ENCODE measurements at places on chromosomes 7 and 10.

DNA sequence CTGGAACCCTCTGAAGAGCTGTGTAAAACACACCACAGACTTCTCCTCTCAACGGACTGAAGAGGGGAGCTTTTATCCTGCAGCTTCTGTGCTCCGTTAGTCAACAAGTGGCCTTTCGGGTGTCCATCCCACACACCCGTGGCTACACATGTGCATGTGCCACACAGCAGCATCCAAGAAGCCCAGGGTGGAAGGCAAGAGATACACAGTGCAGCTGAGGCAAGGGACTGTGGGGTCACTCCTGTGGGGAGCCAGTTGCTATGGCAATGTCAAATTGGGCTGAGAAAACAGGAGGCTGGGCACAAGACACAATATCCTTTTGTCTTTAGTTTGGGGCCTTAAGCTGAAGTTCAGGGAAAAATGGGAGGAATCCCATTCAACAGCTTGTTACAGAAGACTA lies 28.7 kb downstream of the NET1 start:
- DNase-seq, result no peak

- no peak for DNase-seq
Observed at GRCh38 chr7:50644586-50644985, 79.4 kb upstream of the DDC start.

- no peak for DNase-seq
Observed at GRCh38 chr7:45104844-45105587, 6.5 kb downstream of the TBRG4 start.

- no peak for DNase-seq
Observed at GRCh38 chr7:126700807-126701604, 551.7 kb downstream of the GRM8 start.

GRCh38 chr10:9762966-9763656 lies 1254.6 kb upstream of the CELF2 start:
- no peak for DNase-seq

- no peak for DNase-seq
Observed at GRCh38 chr10:78403781-78404180, 370.1 kb downstream of the RPS24 start.

GRCh38 chr7:156892081-156892800 lies 742 bp downstream of the LMBR1 start:
- peak; percentile 27 for DNase-seq

- DNase-seq, result no peak
Observed at GRCh38 chr10:110190170-110190569, 17.2 kb upstream of the MXI1 start.

GRCh38 chr10:72226418-72227027 lies 10.4 kb upstream of the ASCC1 start:
- DNase-seq, result no peak

DNA sequence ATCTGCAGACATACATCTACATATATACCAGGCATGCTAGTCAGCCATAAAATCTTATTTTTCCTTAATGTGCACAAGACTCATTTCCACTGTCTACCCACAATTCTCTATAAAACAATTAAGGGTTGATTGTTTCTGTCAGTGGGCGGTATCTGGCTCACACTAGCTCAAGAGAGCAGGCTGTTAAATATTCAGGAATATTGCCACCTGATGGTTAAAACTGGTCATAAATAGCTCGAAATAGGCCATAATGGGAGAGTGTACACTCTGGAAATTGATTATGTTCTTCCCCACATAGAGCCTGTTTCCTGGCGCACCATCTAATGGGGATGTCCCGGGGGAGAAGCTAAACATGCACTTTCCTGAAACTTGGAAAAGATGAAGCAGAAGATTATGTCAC lies 620.6 kb upstream of the ANKRD30A start:
- DNase-seq, result no peak

DNA sequence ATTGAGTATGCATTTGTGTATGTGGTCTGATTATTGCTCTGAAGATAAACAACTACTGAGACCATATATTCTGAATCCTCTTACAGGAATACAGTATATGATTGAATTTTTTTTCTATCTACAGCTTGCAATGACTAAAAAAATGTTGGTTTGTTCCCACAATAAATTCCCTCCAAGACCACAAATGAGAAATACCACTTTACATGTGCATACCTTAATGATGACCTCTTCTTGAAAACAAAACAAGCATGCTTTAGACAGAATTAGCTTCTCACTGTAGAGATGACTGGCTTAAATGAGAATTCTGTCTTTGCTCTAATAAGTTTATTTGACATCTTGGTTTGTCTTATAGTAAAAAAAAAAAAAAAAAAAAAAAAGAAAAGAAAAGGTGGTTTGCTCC lies 241.5 kb downstream of the PCDH15 start:
- no peak for DNase-seq

- DNase-seq, result no peak
Observed at GRCh38 chr7:139049936-139050335, 14.1 kb upstream of the ZC3HAV1L start.

DNA sequence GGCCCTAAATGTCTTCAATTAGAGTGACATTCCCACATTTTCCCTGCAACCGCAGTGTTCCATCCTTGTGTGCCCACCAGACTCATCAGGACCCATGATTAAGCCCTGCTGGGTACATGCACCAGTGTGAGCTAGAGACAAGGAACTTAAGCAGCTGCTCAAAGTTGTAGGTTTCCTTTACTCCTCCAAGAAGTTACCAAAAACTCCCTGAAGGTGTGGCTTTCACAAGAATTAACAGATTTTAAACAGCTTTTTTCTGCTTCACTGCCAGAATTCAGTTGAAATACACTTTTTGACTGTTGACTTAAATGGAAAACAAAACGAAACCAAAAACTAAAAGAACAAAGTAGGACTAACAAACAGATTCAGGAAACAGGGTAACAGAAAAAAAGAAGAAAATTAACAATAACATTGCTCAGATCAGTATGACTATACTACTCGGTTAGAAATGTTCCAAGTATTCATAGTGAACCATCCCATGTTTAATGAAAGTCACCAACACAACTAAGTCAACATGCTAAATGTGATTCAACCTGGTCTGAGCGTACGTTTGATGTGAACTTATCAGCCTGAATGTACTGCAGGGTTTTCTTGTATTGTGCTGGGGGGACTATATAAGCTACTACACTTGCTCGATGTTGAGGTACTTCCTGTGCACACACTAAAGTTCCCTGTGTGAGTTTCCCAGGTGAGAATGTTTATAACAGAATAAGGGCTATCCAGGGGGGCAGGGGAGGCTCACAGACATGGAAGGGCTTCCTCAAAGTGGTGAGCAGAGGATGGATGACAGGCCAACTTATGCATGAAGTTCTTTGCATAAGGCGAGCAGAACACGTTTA lies 22.2 kb downstream of the SLC37A3 start:
- DNase-seq, result no peak

- DNase-seq, result no peak
Observed at GRCh38 chr10:81414038-81414437, 461.0 kb upstream of the NRG3 start.

DNA sequence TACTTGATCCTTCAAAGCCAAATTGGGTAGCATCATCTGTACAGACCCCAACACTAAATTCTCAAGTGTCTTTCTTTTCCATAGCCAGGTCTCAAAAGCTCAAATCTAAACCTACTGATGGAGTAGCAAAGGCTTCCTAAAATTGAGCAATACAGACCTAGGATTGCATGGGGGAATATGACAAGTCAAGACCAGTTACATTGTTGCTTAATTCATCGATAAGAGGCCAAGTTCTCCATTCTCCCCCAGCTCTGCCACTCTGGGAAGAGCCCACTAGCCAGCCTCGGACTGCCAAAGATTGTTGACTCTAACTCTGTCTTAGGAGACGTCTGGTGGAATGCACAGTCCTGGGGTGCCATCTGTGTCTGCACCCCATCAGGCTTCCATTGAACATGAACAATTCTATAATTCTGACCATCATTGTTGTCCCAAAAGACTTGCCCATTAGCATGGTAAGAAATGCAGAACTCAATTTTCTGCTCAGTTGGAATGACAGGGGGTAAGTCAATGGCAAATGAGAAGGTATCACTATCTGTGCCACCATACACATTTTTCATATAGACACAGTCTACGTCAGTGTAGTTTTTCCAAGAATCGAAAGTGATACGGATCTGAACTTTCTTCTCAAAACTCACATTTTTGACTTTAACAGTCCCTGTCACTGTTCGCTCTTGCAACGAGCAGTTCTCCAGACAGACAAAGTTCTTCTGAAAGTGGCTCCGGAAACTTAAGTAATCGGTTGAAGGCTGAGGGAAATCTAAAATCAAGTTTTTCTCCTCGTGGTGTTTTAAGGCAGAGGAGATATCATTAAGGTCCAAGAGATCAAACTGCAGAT lies 2.9 kb downstream of the PPP1R3C start:
- no peak for DNase-seq

- DNase-seq, result no peak
Observed at GRCh38 chr7:75985009-75985517, 9.3 kb downstream of the TMEM120A start.

- no peak for DNase-seq
Observed at GRCh38 chr7:17421941-17422340, 123.5 kb downstream of the AHR start.
